ENCODE measurements at places on chromosomes 7 and 10.

DNA sequence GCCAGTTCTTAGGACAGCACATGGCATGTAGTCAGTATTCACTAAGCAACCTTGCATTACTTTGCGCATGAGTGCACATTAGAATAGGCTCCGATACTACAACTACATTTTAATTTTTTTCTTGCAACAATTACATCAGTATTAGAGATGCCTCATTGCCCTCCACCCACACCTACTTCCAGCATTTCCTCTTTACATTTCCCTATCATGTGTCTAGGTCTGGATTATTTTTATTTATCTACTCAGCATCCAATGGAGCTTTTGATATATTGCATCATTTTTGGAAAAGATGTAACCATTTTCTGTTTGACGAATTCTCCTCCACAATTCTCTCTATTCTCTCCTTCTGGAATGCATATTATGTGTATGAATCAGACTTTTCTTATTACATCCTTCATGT is 258.2 kb upstream of the GLI3 start:
- DNase-seq, result no peak

- no peak for DNase-seq
These were observed 141.3 kb upstream of the MINDY3 start for GRCh38 chr10:16001581-16001980.

- no peak for DNase-seq
These were observed 9.8 kb downstream of the UCMA start for GRCh38 chr10:13224210-13224995.

DNA sequence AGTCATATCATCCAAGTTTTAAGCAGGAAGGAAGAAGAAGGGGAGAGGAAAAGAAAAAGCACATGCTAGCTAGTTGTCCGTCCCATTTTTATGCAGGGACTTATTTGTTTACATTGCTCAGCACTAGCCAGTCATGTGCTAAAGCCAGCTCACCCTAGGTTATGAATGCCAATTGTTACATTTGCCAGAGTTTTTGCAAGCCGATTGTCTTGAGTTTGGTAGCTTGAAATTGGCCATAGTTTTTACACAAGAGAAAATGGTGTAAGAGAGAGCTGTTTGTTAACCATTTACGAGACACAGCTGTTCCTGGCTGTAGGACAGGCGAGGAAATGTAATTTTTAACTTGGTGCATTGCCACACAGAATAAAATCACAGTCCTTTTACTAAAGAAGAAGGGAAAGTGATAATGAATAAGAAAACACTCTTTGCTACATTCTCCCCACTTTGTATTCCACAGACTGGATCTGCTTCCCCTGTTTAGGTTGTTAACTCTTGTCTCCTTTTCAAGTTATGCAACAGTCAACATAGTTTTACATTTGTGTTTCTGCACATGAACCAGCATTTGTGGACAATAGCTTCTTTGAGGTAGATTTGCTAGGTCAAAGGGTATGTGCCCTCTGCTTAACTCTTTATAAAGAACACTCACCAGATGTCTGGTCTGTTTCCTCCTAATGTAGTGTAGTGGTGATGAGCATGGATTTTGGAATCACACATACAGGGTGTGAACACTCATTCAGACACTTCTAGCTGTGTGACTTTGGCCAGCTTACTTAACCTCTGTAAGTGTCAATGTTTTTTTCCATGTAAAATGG is 357.2 kb downstream of the LRMDA start:
- DNase-seq, result no peak

DNA sequence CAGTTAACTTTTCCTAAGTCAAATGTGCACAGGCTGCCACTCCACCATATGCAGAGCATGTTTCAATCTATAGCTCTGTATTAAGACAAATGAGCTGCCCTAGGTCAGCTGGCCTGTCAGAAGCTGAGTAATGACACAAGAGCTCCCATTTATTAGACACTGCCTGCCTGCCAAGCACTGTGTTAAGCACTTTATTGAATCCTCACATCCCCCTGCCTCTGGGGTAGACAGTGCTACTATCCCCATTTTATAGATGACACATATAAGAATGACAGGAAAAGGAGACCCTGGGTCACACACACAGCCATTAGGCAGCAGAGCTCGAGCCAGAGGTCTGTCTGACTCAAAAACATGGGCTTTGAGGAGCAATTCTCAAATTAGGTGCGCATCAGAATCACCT is 179.8 kb upstream of the PDE1C start:
- no peak for DNase-seq

DNA sequence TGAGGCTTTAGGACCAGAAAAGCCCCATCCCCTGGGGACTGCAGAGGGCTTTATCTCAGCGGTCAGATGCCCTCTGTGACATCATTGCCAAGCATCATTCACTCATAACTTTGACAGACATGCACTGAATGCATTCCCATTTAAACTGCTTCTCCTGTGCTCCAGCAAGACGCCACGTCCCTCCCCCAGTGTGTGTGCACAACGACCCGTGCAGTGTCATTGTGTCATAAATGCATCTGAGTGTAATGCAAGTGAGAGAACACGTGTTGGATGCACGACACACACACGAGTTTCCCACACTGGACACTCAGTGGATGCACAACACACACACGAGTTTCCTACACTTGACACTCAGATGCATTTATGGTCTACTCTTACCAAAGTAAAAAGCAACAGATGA is 337.9 kb downstream of the PTPRN2 start:
- DNase-seq, result no peak

DNA sequence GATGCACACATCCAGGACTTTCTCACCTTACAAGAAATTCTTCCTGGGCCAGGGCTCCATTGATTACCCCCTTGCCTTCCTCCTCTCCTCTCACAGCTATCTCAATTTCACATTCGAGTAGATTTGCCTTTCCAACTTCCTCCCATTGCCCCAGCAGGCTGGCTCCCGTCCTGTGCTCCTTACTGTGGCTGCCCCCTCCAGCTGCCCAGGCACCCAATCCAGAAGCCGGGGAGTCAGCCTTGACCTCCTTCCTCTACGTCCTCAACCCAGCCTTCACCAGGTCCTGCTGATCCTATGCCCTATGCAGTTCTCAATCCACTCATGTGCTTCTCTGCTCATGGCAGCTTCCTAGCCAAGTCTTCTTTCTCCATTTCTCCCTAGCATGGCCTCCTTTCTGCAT is 85.7 kb upstream of the GPR26 start:
- DNase-seq, result no peak

DNA sequence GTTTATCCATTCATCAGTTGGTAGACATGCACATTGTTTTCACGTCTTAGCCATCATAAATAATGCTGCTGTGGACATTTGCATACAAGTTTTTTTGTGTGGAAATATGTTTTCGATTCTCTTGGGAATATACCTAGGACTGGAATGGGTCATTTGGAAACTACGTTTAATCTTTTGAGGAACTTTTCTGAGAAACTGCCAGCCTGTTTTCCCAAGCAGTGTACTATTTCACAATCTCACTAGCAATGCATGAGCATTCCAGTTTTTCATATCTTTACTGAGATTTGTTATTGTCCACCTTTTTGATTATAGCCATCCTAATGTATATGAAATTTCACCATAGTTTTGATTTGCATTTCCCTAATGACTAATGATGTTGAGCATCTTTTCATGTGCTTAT is 95.7 kb upstream of the JAZF1 start:
- no peak for DNase-seq

DNA sequence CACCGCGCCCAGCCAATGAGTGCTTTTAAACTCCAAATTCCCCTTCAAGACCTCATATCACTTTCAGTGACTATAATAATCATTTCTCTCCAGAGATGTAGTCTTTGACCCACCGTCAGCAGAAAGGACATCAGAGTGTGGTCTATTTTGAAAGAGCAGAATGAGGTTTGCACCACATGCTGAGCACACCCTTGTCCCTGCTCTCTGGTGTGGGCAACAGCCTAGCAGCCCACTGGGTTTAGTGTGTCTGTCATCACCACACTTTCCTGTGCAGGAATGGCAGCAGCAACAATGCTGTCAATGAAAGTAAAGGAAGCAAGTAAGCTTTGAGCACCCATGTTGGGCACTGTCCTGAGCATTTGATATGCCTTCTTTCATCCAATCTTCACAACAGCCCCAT is 122.4 kb downstream of the PLXNA4 start:
- DNase-seq, result no peak

- no peak for DNase-seq
These were observed 111.0 kb upstream of the JAZF1 start for GRCh38 chr7:28291559-28291958.

- DNase-seq, result no peak
These were observed 85.3 kb upstream of the CCDC6 start for GRCh38 chr10:59991661-59992060.

- DNase-seq, result peak; percentile 47
These were observed 20.6 kb downstream of the HYAL4 start for GRCh38 chr7:123865517-123866117.

DNA sequence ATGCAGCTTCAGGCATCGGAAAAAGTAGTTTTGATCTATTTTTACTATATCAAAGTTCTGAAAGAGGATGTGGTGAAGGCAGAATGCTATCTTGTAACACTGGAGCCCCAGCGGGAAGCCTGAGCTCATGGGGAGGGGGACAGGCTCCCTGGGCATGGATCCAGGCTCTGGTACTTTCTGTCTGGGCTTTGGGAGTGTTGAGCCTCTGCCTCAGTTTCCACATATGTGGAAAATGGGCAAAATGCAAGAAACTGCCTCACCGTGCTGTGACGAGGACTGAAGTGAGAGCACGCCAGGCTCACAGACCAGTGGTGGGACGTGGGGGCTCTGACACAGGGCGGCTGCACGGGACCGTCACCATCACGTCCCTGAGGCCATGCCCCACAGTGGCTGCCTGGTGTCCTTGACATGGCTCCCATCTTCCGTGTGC is 182.9 kb upstream of the SHH start:
- DNase-seq, result no peak

DNA sequence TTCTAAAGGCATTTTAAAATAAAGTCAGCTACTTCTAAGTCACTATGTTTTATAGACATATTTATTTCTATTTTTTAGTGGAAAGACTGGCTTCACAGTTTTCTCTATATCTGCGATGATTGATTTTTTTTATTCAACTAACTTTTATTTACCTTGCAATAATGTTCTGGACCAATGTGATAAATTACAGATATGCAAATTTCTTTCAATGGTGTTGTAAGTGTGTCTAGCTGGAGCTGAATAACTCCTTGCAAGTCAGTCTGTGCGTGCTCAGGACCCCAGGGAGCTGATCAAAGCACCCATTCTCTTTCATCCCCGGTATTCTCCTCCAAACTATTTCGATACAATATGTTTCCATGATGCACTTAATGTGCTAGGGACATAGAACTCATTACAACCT is 9.7 kb downstream of the PTF1A start:
- no peak for DNase-seq

DNA sequence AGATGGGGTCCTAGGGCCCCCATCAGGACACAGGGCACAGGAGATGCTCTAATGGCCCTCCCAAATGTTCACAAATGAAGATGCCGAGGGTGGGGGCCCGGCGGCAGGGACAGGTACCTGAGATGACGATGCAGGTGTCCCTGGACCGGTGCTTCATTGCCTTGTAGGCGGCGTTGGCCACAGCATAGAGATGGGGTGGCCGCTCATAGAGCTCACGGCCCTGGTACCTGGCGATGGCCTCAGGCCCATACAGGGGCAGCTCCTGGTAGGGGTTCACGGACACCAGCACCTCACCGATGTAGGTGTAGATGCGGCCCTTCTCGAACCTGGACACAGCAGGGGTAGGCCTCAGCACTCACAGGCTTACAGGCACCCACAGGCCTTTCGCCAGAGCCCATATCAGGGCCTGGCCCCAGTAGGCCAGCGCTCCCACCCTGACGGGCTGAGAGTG is 2.0 kb downstream of the MYO1G start:
- no peak for DNase-seq

GRCh38 chr7:118350260-118350659 is 125.8 kb downstream of the ANKRD7 start:
- DNase-seq, result no peak

DNA sequence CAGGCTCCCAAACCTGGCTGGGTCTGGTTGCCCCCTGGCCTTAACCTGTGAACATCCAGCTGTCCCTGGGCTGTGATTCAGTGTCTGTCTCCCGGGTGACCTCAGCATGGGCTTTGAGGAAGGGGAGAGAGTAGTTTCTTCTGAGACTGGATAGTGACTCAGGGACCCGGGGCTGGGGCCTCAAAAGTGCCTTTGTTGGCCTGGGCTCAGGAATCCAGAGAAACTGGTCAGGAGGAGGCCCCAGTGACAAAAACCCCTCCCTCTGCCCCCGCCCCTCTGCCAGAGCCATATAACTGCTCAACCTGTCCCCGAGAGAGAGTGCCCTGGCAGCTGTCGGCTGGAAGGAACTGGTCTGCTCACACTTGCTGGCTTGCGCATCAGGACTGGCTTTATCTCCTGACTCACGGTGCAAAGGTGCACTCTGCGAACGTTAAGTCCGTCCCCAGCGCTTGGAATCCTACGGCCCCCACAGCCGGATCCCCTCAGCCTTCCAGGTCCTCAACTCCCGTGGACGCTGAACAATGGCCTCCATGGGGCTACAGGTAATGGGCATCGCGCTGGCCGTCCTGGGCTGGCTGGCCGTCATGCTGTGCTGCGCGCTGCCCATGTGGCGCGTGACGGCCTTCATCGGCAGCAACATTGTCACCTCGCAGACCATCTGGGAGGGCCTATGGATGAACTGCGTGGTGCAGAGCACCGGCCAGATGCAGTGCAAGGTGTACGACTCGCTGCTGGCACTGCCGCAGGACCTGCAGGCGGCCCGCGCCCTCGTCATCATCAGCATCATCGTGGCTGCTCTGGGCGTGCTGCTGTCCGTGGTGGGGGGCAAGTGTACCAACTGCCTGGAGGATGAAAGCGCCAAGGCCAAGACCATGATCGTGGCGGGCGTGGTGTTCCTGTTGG is at the start of gene CLDN4:
TSS of gene CLDN4 (plus strand) at position 316 of the 903 bp plus-strand sequence. CDS start at position 522, 206 bp downstream.
- DNase-seq, result no peak

GRCh38 chr7:64180989-64181388 is 26.0 kb upstream of the ZNF735 start:
- DNase-seq, result no peak

DNA sequence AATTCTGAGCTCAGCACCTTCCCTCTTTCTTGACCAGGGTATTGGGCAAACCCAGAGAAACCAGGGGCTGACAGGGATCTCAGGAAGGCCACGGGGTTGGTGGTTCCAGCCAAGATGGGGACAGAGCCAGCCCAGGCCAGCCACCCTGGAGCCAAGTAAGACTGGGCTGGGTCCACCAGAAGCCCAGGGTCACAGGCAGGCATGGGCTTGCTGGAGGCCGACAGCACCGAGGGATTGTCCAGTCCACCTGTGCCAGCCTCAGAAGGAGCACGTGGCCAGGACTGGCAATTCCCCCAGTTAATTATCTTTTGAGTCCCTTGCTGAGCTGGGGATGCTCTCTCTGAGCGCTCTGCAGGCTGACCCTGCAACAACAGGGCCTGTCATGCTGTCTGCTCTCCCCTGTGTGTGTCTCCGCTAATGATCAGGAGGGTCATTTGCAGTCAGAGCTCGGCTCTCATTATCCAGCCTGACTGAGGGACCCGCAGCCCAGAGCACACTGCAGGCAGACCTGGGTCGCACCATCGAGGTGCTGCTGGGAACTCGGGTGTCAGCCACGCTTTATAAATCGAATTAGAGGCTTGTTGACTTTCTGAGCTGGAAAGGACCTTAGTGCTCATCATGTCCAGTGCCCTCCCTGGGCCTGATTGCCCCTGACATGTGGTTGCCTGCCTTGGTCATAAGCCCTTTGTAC is 69.5 kb upstream of the PPIF start:
- DNase-seq, result no peak
